ENCODE measurements at places on chromosomes 5 and 9.

DNA sequence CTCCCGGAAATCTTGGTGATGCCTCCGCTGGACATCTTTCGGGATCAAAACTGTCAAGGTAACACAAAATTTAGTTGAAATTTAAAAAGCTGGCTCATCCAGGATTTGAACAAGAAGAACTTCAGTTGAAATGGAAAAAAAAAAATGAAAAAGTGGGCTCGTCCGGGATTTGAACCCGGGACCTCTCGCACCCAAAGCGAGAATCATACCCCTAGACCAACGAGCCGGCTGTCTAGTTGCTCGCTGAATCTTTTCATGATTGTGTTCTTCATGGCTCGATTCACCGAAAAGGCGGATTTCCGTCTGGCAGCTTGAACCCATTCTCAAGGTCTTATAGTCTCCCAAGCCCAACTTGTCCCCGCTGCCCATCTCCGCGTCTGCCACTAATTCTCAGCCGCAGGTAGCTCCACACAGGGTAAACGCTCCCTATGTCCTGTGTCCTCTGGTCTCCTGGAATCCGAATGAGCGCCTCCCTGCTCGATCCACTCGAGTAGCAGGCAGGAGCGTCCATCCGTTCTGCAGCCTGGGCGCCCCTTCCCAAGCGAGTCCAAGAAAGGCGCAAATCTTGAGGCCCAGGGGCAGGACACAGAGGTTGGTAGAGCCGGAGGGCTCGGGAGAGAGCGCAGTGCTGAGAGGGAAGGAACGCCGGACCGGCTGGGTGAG, 16.2 kb downstream of the TRIM7 start:
- DNase-seq = peak; percentile 78

DNA sequence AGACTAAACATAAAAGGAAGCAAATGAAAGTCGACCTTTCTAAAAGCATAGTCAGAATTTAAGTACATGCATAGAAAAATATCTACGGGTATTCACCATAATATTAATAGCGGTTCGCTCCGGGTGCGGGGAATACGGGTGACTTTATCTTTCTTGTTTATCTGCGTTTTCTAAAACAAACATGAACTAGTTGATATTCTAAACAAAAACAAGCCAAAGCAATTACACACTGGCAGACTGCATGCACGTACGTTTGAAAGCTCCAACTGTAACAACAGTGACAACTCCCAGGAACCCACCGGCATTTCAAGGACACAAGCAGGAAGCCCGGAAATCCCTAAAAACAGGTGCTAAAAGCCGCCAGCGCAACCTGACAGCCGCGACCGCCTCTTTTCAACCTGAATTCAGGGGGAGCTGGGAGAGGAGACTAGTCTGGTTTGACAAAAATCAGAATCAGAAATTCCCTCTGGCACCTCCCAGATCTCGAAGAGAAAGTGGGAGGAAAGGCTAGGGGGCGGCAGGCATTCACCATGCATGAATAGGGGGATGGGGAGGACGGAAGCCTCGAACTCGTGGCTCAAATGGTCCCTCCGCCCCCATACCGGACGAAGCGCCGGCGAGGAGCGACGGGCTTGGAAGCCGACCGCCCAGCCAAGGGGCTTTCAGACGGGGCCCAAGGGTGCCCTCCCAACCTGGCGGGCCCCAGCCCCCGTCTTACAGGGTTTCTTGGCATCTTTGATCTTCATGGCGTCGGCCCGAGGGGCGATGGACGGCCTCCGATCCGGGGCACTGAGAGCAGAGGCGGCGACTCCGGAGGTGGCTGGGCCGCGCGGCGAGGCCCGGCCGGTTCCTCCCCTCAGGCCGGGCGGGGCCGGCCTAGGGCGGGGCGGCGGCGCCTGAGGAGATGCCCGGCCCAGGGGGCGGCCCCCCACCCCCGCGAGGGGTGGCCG, at the start of gene PANK3:
PANK3 (minus strand) TSS at position 831 of the 950 bp plus-strand sequence; CDS start at position 746, 85 bp downstream.
- DNase-seq = peak; percentile 63

DNA sequence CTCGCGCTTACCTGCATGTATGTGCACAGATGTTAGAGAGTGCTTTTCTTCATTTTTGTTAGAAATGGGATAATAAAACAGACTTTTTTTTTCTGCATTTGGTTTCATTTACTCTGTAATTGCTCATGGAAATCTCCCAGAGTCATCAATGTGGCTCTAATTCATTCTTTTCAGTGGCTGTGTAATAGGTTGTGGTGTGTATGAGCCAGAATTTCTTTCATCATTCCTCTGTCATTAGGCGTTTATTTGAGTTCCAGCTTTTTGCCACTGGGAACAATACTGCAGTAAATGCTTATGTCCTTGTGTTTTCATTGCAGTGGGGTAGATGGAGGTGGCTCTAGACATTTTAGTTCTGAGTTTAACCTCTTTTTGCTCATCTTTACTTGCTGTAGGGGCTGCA, 118.9 kb downstream of the NXNL2 start:
- no peak for DNase-seq

DNA sequence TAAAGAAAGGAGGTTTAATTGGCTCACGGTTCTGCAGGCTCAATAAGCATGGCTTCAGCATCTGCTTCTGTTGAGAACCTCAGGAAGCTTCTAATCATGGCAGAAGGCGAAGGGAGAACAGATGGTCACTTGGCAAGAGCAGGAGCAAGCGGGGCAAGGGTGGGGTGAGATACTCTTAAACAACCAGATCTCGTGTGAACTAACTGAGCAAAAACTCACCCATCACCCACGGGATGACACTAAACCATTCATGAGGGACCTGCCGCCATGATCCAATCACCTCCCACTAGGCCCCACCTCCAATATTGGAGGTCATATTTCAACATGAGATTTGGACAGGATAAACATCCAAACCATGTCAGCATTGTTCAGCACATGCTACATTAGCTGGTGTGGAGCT, 89.1 kb upstream of the HAND1 start:
- no peak for DNase-seq

DNA sequence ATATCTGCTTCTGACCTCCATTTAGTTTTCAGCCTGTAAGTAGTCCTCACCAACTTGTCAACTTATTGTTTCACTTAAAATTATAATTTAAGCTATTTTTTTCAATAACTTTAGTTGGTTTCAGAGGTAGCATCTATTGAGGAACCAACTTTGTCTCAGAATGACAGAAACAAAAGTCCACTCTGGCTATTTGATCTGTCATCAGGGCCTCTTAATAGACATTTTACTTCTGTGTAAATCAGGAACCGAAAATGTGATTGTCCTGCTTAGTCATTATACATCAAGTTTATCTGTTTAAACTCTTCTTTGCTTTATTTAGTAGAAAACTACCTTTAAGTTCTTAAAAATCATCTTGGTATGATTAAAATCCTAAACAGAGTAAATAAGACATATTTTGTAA, 820.8 kb upstream of the EDIL3 start:
- no peak for DNase-seq

GRCh38 chr5:76978869-76979268, 26.0 kb downstream of the CRHBP start:
- no peak for DNase-seq

DNA sequence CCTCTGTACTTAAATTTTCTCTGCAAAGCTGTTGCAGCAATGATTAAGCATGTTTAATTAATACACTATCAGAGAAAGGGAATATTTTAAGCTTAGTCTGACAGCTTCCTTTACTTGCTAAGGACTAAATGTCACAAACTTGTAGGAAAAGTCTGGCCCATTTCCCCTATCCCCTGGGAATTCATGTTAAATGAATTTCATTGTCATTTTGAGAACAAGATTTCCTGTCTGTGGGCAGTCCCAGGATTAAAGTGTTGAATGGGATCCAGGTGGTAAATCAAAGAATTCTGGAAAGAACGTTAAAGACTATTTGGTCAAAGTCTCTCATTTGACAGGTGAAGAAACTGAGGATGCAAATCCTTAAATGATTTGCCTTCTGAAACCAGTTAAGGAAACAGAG, 214.8 kb downstream of the MPDZ start:
- DNase-seq = no peak

GRCh38 chr5:1855596-1855995, 27.1 kb downstream of the IRX4 start:
- no peak for DNase-seq

DNA sequence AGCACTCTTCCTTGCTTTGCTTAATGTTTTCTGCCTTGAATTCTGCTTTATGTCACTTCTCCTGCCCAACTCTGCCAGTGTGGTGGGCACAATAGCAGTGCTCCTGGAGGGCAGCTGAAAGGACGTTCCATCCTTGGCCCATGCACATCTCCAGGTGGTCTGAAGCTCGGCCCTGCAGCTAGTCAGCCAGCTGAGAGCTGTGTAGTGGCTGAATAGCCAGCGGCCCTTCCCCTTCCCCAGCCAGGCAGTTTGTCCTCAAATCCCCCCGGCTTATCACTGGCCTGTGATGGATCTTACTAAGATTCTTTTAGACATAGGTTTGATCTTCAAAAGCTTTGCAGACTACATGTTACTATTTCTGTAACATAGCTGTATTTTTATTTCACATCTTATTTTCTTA, 42.7 kb upstream of the ANGPTL2 start:
- no peak for DNase-seq

DNA sequence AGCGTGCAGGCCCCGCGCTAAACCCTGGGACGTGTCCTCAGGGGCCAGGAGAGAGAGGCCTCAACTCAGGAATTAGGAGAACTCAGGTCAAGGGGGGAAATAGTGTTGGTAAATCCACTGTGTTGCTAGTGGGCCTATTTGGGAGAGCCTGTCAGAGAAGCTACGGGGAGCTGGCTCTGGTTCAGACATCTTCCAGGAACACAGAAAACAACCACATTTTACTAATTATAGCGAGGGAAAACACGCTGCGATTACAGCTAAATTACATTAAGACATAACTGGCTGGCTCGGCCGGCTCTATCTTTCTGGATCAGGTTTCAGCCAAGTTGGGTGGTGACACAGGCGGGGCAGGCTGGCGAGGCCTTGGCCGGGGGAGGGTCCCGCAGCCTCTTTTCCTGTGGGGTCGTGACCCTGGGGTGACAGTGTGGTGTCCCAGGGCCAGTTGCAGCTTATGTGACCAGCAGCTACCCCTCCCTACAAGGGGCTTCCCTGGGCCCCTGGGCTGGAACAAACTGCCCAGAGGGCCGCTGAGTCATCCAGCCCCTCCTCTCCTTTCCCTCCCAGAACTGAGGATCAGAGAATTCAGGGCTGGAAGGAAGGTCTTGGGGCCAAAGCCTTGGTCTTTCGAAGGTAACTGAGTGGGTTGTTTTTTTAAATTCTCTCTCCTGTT, 75.1 kb downstream of the FGF18 start:
- peak; percentile 49 for DNase-seq

GRCh38 chr5:21164425-21164824, 1176.4 kb upstream of the CDH18 start:
- no peak for DNase-seq

DNA sequence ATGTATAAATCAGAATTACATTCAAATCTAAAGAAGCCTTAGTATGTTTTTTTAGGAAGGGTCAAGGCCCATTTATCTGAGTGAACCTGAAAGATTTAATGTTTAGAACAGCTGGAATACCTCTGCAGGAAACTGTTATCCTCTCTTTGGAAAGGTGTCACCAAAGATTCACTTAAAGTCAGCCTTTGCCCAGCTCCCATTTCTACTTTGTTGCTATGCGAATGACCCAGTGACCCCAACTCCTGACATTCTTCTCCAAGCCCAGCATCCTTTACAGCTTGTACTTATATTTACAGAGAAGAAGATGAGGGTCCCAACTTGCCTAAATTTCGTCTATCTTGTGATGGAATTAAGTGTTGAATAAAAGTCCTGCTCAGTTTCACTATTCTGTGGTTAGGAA, 1198.6 kb downstream of the CDH12 start:
- no peak for DNase-seq

GRCh38 chr5:6568889-6569288, 64.0 kb downstream of the NSUN2 start:
- DNase-seq = no peak

DNA sequence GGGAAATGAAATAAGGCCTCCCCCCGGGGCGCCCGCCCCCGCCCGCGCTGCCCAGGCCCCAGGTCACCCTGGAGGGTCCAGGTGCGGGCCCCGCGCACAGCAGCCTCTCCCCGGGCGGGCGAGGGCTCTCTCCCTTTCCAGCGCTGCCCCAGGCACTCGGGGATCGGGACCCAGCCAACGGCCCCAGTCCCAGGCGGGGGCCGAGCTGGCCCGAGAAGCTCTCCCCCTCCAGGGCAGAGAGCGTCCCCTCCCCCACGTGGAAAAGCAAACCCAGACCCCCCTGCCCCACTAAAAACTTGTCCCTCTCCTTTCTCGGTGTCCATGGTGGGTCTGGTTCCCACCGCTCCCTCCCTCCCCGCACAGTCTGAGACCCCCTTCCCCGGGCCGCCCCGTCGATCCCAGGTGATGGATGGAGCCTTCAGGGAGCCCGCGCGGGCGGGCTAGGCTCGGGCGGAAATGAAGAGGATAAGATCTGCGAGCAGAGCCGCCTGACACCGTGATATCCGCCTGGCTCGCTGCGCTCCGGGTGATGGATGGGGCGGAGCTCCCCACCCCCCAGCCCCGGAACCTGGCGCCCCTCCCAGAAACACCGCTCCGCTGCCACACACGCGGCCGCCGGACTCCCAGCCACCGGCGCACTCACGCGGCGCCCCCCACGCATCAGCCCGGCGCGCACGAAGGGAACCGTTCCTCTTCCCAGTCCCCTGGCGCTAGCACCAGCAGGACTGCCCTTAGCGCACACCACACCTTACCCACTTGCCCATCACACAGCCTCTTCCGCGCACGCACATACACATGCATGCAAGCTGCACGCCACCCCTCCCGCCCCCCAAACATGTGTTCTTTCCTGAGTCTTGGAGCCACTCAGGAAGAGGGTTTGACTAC, 81.7 kb upstream of the ZBTB43 start:
- no peak for DNase-seq

GRCh38 chr9:134358662-134359319, 32.5 kb downstream of the RXRA start:
- DNase-seq = no peak

GRCh38 chr5:159405611-159406031, 75.3 kb upstream of the IL12B start:
- DNase-seq = no peak

- DNase-seq = peak; percentile 26
Measured at GRCh38 chr9:95460518-95461164, 56.1 kb downstream of the PTCH1 start.

DNA sequence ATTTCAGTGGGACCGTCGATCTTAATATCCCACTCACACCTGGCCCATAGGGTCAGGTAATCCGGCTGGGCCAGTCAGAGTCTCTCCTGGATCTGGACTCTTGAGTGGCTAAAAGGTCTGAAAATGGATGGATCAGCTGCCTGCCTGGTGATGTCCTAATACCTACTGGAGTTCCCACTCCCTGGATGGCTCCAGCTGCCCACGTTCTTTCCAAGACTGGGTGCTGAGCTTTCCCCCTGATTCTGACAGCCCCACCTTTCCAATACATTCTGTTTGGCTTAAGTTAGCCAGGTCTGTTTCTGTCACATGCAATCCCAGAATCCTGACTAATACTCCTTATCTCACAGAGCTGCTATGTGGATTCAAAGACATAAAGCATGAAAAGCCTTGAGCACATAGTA, 10.2 kb downstream of the SH3PXD2B start:
- DNase-seq = no peak

- DNase-seq = no peak
Measured at GRCh38 chr9:122346478-122347347, 24.1 kb upstream of the PTGS1 start.
